ENCODE measurements at places on chromosomes 7 and 10.

GRCh38 chr7:113659416-113659815, 259.4 kb downstream of the PPP1R3A start:
- no peak for DNase-seq

- DNase-seq, result no peak
These were observed 73.2 kb downstream of the LMBR1 start for GRCh38 chr7:156819733-156820295.

DNA sequence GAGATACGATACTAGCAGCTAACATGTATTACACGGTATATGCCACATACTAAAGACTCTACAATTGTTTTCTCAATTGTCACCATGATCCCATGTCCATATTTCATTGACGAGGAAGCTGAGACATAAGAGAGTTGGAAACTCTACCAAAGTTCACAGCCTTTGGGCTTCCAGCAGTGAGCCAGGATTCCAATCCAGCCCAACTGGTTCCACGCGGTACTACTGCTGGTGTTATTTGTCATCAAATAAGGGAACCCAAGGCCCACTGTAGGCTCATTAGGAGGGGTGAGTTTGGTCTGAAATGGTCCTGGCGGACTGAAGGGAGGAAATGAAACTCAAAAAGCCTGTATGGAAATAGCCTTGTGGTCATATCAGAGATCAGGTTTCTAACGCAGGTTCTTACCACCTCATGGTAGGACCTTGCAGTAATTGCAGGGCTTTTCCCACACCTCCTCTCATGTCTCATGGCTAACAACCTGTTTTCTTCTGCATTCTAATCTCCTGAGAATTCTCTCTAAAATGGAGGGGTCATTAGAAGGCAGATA, 814.6 kb downstream of the LRMDA start:
- no peak for DNase-seq

DNA sequence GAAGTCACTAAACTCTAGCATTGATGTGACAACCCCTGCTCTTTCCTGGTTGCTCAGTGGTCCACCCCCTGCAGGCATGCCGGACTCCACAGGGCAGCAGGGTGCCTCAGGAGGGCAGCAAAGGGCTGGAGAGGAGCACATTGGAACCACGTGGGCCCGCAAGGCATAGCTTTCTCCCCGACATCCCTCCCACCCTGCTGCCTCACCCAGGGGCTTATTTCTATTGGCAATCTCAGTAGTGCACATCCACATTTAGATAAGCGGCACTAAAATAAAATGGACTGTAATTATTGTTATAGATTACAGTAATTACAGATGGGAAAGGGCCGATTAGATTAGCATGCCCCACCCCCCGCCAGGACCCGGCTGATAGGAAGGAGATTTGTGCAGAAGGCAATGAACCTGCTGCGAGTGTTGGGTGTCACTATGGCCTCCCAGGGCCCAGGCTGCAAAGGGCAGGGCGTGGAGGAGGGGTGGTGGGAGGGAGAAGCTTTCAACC, 580.1 kb downstream of the GRID1 start:
- no peak for DNase-seq

DNA sequence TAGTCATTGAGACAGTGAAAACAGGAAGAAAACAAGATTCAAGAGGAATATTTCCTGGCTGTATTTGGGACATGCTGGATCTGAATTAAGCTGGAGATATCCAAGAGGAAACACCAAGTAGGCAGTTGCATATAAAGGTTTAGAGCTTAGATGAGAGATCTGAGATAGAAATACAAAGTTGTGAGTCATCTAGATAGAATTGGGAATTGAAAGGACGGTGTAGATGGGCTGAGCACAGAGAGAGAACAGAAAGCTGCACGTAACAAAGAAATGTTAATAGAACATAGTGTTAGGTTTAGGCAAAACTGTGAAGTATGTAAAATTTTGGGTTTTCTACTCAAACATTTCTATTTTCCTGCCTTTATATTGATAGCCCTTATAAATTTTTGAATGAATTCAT, 218.5 kb upstream of the TMEM196 start:
- DNase-seq, result no peak

- no peak for DNase-seq
These were observed 25.7 kb downstream of the COG5 start for GRCh38 chr7:107538001-107538400.

Data from NCI-H446 (cell line).